Skeletal muscle cell (primary cell): ENCODE measurements at places on chromosomes 1 and 21.

DNA sequence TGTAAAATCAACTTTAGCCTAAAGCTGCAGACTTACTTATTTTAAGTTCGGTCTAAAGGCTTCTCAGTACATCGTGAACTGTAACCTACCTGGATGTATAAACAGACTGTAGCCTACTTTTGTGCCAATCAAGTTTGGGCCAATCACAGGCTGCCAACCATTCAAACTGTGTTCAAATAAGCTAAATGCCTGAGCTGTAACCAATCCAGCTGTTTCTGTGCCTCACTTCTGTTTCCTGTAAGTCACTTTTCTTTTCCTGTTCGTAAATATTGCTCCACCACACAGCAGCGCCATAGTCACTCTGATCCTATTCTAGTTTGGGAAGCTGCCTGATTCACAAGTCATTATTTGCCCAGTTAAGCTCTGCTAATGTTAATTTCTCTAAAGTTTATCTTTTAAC, 37.5 kb upstream of the SLAMF9 start:
- DNase-seq = no peak

GRCh38 chr1:22257290-22258275, 114.7 kb upstream of the WNT4 start:
- no peak for DNase-seq

DNA sequence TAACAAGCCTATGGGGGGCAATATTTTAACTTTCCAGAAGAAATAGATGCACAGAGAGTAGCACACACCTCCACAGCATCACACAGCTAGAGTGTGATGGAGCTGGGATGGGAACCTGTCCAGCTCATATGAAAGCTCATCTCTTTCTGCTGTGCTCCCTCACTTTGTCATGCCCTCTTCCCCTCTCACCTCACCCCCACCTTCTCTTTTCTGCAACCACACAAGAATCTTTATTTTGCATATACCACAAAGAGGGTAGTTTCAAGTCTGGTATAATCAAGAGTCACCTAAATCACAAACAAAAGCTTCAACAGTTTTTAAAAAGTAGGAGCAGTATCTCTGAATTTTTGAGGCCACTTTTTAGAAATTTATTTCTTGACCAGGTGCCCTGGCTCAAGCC, 22.6 kb downstream of the FOXD2 start:
- DNase-seq = no peak

GRCh38 chr1:117565745-117566455, 39.9 kb upstream of the TENT5C start:
- no peak for DNase-seq

DNA sequence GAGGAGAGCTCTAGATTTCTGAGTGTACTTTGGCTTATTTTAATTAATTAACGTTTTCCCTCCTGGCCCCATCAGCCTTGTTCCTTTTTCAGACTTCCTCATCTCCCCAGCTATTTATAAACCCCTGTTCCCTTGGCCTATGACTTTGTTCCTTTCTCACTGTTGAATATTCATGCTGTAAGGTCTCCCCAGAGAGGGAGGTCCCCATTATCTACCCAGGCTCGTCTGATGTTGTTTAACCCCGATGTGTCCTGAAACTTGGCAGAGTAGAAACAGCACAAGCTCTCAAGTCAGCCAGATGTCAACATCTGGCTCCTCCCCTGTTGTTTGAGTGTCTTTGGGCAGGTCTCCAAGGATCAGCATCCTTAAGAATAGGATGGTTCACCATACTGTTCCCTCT, 153.6 kb downstream of the HIVEP3 start:
- no peak for DNase-seq

- DNase-seq = no peak
Observed at GRCh38 chr1:76185207-76185606, 110.7 kb downstream of the ST6GALNAC3 start.

DNA sequence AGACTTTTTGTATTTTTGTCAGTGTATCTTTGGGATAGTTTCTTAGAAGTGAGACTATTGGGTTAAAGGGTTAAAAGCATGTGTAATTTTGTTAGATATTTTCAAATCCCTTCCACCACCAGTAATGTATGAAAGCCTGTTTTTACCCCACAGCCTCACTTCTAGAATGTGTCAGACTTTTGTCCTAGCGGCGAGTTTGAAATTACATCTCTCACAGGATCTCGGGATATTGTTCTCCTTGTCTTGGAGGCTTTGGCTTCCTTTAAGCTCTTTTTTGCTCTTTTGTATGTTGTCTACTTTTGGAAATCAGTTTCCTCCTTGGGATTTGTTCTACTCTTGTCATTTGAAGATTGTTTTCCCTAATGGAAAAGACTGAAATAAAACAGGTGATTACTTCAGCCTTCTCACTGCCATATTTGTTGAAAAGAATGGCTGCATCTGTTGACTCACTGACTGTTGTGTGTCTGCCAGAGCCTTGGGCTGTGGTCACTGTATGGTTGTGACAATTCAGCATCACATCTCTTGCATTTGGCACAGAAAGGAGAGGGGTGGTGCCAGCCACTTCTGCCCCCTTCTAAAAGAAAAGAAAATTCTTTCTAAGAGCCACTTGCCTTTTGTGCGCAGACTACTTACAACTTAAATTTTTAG, 22.6 kb downstream of the ST3GAL3 start:
- DNase-seq = no peak

GRCh38 chr1:183777328-183777727, 27.6 kb upstream of the RGL1 start:
- DNase-seq = no peak

DNA sequence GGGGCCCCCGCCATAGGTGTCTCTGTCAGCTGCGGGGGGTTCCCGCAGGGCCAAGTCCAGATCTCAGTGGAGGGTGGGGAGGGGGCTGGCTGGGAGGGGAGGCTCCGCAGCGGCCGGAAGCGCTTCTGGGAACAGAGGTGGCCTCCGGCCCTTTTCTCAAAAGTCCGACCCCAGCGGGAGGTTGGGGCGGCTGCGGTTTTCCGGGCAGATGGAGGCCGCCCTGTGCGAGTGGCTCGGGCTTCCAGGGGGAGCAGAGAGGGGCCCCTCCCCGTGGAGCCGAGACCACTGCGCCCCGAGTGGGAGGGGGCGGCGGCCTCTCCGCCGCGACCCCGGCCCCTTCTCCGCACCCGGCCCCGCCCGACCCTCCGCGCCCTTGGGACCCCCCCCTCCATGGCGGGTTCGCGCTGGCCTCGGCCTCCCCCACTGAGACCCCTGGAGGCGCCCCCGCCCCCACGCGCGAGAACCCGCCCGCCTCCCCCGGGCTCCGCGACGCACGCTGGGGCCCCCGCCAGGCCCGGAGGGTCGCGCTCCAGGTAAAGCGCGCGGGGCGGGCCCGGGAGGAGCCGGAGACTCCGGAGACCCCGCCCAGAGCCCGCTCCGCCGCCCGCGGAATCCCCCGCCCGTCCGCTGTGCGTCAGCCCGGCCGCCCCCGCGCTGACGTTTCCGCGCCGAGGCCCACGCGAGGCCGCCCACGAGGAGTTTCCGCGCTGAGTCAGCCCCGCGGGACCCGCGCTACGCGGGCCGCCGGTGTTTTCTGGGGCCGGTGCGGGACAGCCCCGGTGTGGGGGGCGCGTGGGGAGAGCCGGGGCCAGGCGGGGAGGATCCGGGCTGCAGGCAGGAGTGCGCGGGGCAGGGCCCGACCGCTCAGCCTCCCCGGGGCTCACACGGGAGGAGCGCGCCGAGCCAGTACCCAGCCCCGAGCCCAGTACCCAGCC, 5.2 kb downstream of the TNFRSF18 start:
- DNase-seq = no peak

GRCh38 chr1:214970016-214970415, 112.5 kb upstream of the KCNK2 start:
- DNase-seq = no peak

GRCh38 chr1:21124846-21125245, 51.9 kb downstream of the EIF4G3 start:
- DNase-seq = no peak

DNA sequence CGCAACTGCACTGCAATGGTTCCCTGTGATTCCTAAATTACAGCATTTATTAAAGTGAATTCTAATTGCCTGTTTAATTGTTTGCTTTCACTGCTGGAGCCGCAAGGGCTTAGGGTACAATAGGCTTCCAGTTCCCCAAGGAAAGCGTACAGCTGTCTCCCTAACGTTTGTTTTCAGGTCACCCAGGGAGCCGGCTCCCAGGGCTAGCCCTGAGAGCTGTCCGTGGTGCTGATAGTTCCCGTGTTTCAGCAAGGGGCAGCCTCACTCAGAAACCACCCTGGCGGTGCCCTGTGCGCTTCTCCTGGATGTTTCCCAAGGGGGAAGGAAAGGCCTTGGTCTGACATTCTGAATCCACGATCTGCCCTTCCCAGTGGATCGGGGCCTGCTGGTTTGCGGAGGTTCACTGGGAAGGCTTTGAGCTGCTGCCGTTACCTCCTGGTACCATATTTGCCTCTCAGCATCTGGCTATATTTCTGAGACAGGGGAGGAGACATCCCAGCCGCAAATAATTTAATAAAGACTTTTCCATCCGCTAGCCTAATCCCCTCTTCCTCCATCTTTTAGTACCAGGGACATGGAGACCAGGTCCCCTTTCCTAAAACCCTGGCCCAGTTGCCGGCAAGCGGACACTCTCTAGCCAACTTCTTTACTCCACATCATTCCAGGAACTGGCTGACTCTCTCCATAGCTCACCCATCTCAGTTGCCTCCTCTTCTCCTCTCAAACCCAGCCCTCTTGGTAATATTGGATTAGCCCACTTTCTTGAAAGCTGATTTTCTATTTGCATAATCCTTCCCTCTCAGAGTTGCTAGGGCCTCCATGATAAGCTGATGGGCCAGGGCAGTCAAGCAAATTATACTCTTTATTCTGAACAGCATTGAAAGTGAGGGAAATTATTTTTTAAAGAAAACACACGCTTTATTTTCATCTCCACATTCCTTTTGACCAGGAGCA, 149.0 kb downstream of the IGSF21 start:
- DNase-seq = no peak

DNA sequence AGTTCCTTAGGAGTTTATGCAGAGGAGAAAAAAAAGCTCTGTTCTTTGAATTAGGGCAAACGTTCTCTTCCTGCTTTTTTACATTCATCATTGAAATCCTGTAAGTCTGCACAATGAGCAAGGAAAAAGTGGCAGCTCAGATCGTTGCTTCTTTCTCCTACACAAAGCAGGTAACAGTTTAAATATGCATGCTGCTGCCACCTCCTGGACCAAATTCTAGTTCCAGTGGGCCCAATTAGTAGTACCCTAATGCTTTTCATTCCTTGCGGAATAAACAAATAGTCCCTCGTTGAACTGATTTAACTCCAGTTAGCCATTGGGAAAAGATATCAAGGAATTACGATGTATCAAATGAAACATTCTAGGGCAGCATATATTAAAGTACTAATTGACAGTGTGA, 20.1 kb downstream of the YTHDF2 start:
- DNase-seq = no peak

GRCh38 chr1:7379441-7379971, 391.6 kb upstream of the VAMP3 start:
- peak; percentile 57 for DNase-seq

GRCh38 chr21:44199448-44199847, 41.3 kb downstream of the ICOSLG start:
- DNase-seq = no peak

DNA sequence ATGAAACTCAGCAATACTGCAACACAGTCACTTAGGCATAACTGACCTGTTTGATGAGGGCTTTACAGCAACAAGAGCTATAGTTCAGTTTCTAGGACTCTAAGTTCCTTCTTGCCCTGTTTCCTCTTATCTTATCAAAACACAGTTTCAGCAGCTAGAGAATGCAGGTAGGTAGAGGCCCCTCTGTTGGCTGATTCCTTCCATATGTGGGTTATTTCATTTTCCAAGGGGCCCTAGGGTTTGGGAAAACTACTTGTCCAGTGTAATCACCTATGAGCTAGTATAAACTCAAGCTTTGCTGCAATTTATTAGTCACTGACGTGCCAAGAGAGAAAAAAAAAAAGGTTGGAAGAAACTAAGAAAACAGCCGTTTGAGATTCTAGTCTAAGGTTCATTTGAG, 607.7 kb upstream of the USP24 start:
- DNase-seq = no peak

DNA sequence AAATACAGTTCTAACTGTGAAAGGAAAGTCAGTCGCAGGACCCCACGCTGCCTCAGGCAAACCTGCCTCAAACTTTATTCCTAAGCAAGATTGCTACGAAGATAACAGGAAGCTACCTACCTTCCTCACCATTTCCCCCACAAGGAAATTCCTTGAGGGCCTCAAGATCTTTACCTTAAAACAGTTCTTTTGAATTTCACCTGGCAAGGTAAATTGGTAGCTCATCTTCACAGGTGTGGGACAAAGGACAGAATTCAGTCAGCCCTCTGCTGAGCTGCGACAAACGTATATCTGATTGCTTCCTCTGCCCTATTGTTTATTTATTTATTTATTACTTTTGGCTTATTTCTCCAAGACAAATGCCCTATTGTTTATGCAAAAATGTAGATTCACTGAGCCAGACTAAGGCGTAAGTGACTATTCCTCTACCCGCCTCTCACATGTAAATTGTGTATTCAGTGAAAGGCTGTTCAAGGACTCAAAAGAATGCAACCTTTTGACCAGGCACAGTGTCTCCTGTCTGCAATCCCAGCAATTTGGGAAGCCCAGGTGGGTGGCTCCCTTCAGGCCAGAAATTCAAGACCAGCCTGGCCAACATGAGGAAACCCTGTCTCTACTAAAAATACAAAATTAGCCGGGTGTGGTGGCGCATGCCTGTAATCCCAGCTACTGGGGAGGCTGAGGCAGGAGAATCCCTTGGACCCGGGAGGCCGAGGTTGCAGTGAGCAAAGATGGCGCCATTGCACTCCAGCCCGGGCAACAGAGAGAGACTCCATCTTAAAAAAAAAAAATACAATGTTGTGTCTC, 17.3 kb upstream of the PKNOX1 start:
- no peak for DNase-seq
